Right renal pelvis (tissue), 4 donors: ENCODE measurements at places on chromosomes 11 and 22. TPM values are rescaled to one million over a fixed set of nuclear protein-coding genes. Genes with fewer than 3 reads are reported as not detected.
A peak's percentile ranks its signal among the peaks of the same experiment; 100 is the strongest.

DNA sequence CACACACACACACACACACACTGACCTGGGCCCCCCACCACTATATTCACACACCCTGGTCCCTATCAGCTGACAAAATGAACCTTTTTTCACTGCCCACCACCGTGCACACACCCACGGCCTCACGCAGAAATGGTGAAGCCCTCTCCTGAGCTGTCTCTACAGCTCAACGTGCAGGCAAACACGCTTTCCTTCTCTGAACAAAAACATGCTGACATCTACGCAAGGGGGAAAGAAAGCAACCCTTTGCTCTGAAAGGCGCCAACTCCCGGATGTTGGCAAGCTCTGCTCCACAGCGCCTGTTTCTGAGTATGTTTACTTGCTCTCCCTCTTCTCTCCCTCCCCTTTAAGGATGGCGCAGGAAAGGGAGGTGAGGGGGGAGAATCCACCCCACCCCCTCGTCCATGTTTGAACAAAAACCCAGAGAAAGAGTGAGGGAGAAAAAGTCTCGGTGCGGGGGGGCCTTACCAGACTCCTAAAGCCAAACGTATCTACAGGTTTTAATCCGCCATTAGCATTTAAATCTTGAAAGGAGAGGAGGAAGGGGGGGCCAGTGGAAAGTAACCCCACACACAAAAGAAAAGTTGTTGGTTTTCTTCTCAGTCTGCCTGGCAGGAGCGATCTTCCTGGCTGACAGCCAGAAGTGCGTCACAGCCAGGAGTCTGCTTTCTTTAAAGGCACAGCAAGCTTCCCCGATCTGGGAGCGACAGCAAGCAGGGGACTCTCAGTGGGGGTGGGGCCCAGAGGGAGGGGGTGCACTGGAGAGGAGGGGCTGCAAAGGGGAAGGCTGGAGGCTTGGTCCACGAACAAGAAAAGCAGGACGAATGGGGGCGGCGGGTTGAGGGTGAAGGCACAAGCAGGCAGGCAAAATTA lies 39.6 kb downstream of the NUMA1 start:
- peak; percentile 95 for DNase-seq

DNA sequence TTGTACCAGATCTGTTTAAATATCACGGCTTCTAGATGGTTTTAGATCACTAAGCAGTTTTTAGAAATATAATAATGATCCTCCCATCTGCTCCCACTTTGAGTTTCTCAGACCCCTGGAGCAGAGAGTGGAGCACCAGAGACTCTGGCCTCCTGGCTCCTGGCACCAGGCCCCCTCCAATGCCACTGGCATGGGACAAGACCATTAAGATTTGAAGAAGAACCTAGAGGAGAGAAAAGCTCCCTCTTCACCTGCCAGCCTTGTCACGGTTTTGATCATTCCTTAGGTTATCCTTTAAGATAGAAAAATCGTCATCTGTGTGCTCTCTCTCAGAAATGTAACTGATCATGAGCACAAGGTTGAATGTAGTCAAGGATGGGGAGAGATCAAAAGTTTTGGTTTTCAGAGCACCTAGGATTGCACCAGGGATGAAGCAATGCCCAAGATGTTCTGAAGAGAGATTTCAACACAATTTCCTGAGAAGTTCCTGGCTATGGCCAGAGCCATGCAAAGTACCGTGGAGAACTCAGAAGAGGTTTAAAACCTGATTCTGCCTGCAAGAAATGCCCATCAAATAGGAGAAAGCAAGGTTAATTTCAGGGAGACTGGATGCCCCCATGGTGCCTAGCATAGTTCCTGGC lies 22.2 kb downstream of the IL10RA start:
- no peak for DNase-seq

GRCh38 chr22:49269371-49269770 lies 558.3 kb downstream of the BRD1 start:
- no peak for DNase-seq

Gene THAP12
- polyA plus RNA-seq, result 71.3 TPM
